ENCODE measurements at places on chromosomes 12 and 14. TPM values are rescaled to one million over a fixed set of nuclear protein-coding genes. Genes with fewer than 3 reads are reported as not detected.

The LACRT gene
- total RNA-seq: not detected

The RFLNA gene
- total RNA-seq: 0.10 TPM

The SLC2A13 gene
- 6.2 TPM for total RNA-seq

The KCNC2 gene
- total RNA-seq: not detected

The SLC39A2 gene
- total RNA-seq: not detected

GRCh38 chr14:63923422-63923752, 70.6 kb downstream of the SYNE2 start:
- DNase-seq: no peak

GRCh38 chr14:92916201-92916600, 6.7 kb upstream of the CHGA start:
- DNase-seq: no peak

- no peak for DNase-seq
Observed at GRCh38 chr12:4152145-4152795, 121.3 kb upstream of the CCND2 start.

GRCh38 chr12:13342971-13343370, 146.4 kb downstream of the EMP1 start:
- no peak for DNase-seq

DNA sequence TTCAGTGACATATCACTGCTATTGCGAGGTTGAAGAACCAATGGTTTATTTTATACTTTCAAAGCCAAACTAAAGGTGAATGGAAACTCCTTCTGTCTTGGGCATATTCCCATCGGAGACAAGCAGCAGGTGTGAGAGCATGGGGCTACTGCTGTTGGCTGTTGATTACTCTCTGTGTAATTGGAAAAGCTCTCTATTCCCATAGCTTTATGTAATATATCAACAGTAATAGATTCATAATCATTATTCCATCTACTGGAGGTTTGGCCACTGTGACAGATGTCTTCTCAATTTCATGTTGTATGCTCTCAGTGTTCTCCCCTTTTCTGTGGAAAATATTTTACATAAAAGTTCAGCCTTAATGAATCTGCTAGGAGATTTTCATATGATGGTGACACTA, 352.0 kb downstream of the BTG1 start:
- DNase-seq: no peak

GRCh38 chr12:131983554-131983953, 33.8 kb downstream of the EP400 start:
- DNase-seq: no peak

DNA sequence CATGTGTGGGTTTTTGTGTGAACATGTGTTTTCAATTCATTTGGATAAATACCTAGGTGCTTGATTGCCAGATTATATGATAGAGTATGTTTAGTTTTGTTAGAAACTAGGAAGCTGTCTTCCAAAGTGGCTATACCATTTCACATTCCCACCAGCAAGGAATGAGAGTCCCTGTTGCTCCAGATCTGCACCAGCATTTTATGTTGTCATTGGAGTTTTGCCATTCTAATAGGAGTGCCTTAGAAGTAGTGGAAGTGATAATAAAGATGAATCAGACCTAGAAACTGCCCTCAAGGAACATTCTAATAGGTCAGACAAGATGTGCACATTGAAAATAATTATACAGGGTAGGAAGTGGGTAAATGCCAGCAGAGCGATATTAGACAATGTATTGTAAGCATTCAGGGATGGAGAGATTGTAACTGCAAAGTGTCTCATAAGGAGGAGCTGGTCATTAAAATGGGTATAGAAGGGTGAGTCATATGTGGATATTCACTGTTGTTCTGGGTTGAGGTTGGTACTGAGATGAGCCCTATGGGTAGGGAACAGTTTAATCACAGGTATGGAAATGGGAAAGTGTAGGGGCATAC, 71.4 kb downstream of the MNAT1 start:
- no peak for DNase-seq

DNA sequence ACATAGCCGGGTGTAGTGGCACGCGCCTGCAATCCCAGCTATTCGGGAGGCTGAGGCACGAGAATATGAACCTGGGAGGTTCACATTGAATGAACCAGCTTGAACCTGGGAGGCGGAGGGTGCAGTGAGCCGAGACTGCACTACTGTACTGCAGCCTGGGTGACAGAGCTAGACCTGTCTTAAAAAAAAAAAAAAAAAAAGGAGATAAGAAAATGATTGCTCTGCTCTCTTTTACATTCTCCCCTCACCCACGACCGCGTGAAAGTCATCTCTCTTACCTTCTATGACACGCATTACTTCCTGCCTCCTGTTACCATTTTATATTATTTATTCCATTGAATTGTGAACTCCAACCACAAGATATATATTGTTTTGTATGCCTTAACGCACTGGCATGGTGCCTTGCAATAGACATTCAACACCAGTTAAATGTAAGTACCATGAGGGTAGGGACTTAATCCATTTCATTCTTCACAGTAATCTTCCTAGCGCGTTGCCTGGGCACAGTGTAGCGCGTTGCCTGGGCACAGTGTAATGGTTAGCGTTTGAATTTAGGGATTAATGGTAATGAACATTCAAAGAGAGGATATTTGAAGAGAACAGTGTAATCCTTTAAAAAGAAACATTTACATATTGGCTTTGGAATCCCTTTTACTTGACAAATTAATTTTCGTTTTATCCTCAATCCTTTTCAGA, 2.7 kb downstream of the RAP1B start:
- DNase-seq: no peak

GRCh38 chr14:102508410-102508773, 1.2 kb downstream of the ANKRD9 start:
- DNase-seq: peak; percentile 74

DNA sequence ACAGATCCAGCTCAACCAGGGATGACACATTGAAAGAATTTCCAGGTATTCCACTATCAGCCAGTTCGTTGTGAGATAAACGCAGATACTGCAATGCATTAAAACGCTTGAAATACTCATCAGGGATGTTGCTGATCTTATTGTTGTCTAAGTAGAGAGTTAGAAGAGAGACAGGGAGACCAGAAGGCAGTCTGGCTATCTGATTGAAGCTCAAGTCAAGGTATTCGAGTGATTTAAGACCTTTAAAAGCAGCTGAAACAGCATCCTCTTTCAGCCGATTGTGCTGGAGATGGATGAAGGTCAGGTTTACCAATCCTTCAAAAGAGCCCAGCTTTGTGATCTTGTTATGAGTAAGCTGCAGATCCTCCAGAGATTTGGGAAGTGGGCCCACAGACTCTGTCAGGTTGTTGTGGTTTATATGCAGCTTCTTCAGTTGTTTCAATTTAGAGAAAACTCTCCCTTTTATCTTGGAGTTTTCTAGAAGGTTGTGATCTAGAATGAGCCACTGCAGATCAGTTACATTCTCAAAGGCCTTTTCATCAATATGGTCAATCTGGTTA, 3.0 kb downstream of the LUM start:
- DNase-seq: no peak

DNA sequence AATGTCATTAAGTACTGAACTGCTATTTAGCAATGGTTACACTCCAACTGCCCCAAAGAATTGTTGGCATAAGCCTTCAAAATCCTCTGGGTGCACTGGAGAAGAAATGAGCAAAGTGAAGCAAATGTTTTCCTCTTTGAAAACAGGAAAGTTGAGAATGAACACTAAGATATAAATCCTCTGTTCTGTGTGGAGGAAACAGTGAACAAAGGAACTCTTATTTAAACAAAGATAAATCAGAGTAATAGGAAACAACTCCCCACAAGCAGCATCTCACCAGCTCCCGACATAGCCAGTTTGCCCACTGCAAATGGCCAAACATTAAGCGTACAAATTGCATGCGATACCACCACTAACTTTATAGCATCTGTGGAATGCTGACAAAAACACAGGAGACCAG, 54.0 kb downstream of the BCAT1 start:
- DNase-seq: no peak

- DNase-seq: no peak
Observed at GRCh38 chr12:89358805-89359204, 6.5 kb upstream of the DUSP6 start.

DNA sequence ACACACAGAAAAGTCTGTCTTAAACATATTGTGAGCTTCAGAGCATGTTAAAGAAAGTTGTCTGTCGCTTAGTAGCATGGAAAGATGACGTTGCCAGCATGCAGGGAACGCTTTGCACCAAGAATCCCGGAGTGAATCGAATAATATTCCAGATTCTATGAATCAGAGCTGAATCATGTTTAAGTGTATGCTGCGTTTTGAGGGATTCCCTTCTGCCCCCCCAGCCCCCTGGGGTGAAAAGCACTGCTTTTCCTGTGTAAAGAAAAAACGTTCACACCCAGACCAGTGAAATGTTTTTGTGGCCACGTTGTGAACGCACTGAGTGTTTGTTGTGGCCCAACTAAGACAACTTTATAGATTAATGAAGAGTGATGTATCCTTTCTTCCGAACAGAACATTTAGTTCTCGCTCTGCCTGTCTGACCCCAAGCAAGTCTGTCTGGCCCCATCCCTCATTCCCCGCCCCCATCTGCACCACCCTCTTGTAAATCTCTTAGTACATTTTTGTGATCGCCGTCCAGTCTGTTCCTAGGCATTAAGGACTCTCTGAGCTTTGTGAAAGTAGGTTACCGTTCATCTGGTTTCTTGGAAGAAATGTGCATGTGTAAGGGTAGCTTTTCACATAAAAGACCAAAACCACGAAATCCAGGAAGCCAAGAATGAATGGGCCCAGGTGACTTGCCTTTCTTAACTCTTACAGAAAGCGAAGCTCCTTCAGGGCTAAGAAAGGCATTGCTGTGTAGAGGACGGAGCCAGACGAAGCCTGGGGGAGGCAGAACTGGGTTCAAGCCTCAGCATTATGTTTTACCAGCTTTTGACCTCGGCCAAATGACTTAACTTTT, 103.0 kb downstream of the SAMD4A start:
- no peak for DNase-seq

DNA sequence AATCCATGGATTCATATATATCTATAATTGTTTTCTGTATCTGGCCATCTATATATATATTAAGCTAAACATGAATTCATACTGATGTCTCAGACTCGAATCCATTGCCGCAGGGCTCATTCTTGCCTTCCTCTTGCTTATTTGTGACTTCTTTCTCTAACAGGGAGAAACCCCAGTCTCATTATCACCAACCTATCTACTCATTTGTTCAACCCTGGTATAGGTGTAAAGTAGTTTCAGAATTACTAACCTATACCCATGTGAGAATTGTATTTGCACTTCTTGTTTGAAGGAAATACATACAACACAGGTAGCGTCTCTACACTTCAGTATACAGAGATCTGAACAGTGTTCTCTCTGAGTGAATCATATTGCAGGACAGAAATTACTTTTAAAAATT, 77.7 kb downstream of the PTPN11 start:
- DNase-seq: no peak

DNA sequence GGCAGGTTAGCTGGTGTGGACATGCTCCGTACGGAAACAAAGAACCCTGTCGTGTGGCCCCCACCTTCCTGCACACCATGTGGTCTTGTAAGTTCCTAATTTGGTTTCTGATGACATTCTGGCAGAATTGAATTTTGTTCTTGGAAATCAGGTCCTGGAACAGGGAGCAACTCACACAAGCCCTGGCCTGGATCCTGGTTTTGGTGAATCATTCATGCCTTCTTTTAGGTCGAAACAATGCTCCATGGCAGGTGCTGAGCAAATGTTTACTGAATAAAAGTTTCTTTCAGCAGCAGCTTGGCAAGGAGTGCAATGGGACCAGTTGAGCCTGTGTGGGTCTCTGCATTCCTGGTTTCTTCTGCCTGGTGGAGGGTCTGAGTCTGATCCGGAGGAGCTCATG, 978.4 kb downstream of the BCL11B start:
- no peak for DNase-seq

DNA sequence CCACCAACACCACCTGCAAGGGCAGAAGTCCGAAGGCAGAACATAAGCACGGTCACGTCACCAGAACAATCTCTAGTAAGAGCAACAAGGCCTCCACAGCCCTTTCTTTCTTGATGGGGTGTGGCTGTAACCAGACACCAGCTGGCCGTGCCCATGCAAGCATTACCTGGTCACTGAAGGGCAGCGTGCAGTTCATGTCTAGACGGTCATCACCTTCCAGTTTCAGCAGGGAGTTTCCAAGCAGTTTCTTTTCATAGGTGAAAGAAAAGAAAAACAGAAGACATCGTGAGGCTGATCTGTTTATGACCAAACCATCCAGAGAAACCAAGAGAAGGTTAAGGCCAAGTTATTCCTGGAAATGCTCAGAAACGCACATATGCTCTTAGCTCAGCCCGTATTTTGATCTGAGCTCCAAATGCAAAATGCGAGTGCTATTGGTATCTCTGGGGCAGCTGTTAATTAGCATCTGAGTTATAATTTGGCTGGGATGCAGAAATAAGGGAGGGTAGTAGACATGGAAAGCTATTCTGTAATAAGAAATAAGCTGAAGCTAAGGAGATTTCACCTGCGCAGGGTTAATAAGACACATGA, 42.5 kb downstream of the PRKAB1 start:
- DNase-seq: no peak

DNA sequence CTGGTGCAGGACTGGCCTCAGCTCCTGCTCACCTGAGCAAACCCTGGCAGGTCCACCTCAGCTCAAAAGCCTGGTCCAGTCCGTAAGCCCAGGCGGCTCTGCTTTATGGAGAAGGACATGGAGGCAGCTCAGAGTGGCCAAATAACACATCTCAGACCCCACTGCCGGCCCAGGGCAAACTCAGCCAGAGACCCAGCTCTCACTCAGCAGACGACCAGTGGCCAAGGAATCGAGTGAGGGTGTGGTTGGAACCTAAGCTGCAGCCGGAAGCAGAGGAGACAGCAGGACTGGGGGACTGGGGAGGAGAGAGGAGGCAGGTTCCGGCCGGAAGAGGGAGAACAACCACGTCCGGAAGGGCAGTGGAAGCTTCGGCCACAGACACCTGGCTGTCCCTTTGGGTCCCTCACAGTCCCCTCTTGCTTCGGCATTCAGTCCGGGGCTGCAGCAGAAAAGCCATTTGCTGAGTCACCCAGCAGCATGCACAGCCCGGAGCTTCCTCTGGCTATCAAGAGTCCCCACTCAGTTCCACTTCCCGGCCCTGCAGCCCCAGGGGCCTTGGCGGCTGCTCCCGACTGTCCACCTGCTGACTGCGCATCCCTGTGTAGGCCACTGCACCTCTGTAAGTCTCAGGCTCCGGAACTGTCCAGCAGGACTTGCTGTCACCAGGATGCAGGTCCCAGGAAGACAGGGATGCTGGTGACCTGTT, 104.0 kb downstream of the CALM1 start:
- DNase-seq: no peak

DNA sequence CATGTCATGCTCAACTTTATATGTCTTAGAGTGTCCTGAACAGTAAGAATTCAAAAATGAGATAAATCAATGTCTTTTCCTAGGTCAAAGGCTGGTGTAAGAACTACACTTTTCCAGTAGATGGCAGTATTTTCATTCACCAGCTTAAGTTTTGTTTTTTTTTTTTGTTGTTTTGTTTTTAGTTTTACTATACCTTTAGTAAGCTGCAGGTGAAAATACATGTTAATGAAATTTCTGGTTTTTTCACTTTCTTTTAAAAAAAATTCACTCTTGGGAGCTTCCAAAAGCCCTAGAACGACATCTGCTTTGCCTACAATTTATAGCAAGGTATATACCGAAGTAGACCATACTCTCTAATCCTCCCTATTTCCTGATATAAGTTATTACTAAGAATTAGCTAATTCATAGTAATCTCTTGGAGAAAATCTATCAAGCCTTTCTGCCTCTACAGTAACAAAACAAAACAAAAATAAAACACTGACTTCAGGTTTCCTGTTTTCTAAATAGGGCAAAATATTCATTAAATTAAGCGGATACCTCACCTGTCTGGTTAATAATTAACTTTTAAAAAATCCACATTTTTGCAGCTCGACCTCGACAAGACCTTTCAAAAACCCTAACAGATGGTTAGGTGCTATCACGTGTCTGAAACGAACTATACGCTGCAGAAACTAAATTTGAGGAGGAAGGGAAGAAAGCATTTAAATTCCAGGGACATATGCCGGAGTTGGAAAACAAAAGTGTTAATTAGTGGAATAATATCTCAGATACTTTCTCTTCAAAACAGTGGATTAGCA, 2.7 kb upstream of the SAMD4A start:
- no peak for DNase-seq

All from left ventricle myocardium superior (tissue), 1 donor.